Hair follicle dermal papilla cell (primary cell): ENCODE measurements at places on chromosomes 1 and 21. TPM values are rescaled to one million over a fixed set of nuclear protein-coding genes. Genes with fewer than 3 reads are reported as not detected.

The ITLN2 gene
- not detected in 2 replicates for total RNA-seq

The DNMT3L gene
- not detected in 2 replicates for total RNA-seq

The OR14C36 gene
- not detected in 2 replicates for total RNA-seq

The RORC gene
- total RNA-seq: 0.12 TPM in 1 of 2 replicates, not detected in the other

The SRM gene
- 30.8 and 35.8 TPM in 2 replicates for total RNA-seq

The PLPPR5 gene
- 0.16 TPM in 1 of 2 replicates, not detected in the other for total RNA-seq

The MAN1C1 gene
- 15.8 and 16.9 TPM in 2 replicates for total RNA-seq

The ZMPSTE24 gene
- total RNA-seq: 63.0 and 68.7 TPM in 2 replicates

The UBL4B gene
- 2.3 and 7.5 TPM in 2 replicates for total RNA-seq

The DCDC2B gene
- not detected in 2 replicates for total RNA-seq

The BRDT gene
- total RNA-seq: under 0.01 TPM in 1 of 2 replicates, not detected in the other

The ANGPTL7 gene
- total RNA-seq: under 0.01 and 0.12 TPM in 2 replicates

The LRRC3 gene
- 1.3 and 1.5 TPM in 2 replicates for total RNA-seq
